ENCODE measurements at places on chromosomes 5 and 9. TPM values are rescaled to one million over a fixed set of nuclear protein-coding genes. Genes with fewer than 3 reads are reported as not detected.
A peak's percentile ranks its signal among the peaks of the same experiment; 100 is the strongest.

The FAM169A gene
- total RNA-seq = 1.0 TPM

- peaks cover 35% of the 10 kb centered on the region for H3K4me1 ChIP-seq
- H3K36me3 ChIP-seq = peaks cover 6% of the 10 kb centered on the region
- peak overlapping the region; percentile 59 for H3K27ac ChIP-seq
- DNase-seq = no peak
- H3K27me3 ChIP-seq = no peaks in the 10 kb centered on the region
These were observed 147.5 kb upstream of the RUSC2 start for GRCh38 chr9:35342221-35342958.

DNA sequence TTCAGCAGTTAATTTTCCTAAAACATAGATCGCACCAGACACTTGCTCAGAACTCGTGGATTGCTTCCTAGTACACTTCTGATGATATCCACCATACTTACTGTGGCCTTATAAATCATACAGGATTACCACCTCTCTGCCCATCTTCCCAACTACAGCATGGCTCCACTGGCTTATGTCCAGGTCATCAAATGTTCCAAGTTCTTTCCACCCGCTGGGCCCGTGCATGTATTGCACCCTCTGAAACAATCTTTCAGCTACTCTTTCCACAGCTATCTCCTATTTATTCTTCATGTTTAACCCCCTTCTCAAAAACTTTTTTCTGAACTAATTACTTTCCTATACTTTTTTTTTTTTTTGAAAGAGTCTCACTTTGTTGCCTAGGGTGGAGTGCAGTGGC is 18.5 kb downstream of the FBXW2 start:
- H3K27ac ChIP-seq = no peak overlapping the region
- no peak overlapping the region for H3K4me3 ChIP-seq
- no peak for DNase-seq

The CARD6 gene
- 17.6 TPM for total RNA-seq

GRCh38 chr9:89766991-89767390 is 162.2 kb downstream of the GADD45G start:
- H3K4me3 ChIP-seq = no peak overlapping the region
- H3K36me3 ChIP-seq = no peaks in the 10 kb centered on the region

The PTGS1 gene
- 5.0 TPM for total RNA-seq

- no peak for DNase-seq
- H3K27me3 ChIP-seq = no peaks in the 10 kb centered on the region
- H3K4me1 ChIP-seq = no peaks in the 10 kb centered on the region
- no peaks in the 10 kb centered on the region for H3K36me3 ChIP-seq
- H3K4me3 ChIP-seq = no peak overlapping the region
- H3K27ac ChIP-seq = no peak overlapping the region
These were observed 30.4 kb upstream of the FCN1 start for GRCh38 chr9:134948149-134948548.

The CMYA5 gene
- 1.4 TPM for total RNA-seq

DNA sequence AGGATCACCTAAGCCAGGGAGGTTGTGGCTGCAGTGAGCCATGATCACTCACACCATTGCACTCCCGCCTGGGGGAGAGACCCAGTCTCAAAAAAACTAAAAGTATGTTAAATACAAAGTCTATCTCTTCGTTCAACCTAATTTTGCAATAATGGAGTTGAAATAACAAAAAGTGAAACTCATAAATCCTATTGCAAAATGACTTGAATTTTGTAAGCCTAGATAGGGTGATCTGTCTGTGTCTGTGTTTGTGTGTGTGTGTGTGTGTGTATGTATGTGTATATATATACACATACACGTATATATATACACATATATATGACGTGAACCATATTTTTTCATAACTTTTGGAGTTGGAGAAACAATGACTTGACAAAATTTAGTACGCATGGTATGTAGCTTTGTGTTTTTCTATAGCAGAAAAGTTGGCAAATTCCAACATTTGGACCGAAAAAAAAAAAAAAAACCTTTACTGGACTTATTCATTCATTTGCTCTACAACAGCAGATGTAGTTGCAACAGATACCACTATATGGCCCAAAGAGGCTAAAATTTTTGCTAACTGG is 76.9 kb upstream of the CDH6 start:
- H3K4me3 ChIP-seq = no peak overlapping the region
- no peaks in the 10 kb centered on the region for H3K4me1 ChIP-seq
- no peaks in the 10 kb centered on the region for H3K27me3 ChIP-seq
- no peak for DNase-seq
- no peaks in the 10 kb centered on the region for H3K36me3 ChIP-seq
- no peak overlapping the region for H3K27ac ChIP-seq

- DNase-seq = no peak
- no peak overlapping the region for H3K4me3 ChIP-seq
- H3K27ac ChIP-seq = no peak overlapping the region
- H3K36me3 ChIP-seq = no peaks in the 10 kb centered on the region
- no peaks in the 10 kb centered on the region for H3K4me1 ChIP-seq
These were observed 300.9 kb downstream of the MRPS30 start for GRCh38 chr5:45109636-45110035.

GRCh38 chr5:57685516-57686255 is 203.1 kb upstream of the ACTBL2 start:
- no peaks in the 10 kb centered on the region for H3K4me1 ChIP-seq
- H3K36me3 ChIP-seq = no peaks in the 10 kb centered on the region
- no peak overlapping the region for H3K27ac ChIP-seq
- no peaks in the 10 kb centered on the region for H3K27me3 ChIP-seq

DNA sequence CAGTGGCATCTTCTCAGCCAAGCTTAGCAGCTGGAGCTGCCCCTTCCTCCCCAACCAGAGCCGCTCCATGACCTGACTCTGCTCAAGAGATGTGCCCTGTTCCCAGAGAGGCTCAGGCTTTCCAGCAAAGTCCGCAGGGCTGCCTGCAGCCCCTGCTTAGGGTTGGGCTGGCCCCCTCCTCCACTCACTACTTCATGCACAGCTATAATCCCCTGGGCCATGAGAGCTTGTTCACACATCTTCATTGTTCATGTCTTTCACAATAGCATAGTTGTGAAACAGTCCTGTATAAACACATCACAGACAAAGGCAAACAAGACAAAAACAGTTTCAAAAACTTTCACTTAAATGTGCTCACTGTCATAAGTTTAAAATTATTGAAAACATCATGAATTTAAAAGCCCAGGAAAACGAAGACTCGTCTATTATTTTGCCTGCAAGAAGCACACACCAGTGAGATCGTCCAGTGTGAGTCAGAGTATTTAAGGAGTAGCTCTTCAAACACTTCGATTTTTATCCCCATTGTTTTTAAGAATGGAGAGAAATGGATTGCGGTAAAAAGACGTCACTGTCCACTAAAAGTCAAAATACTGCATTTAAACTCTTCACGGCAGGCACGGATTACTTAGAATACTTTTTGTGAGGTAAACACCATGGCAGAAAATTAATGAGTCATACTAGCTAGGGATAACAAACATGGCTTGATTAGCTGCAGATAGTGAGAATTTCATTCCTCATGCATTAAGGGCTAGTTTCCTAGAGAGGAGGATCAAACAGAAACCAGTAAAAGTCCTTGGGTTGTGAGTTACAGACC is 40.7 kb upstream of the S1PR3 start:
- peaks cover 8% of the 10 kb centered on the region for H3K4me1 ChIP-seq
- no peaks in the 10 kb centered on the region for H3K27me3 ChIP-seq
- H3K4me3 ChIP-seq = no peak overlapping the region
- H3K36me3 ChIP-seq = no peaks in the 10 kb centered on the region
- no peak for DNase-seq

DNA sequence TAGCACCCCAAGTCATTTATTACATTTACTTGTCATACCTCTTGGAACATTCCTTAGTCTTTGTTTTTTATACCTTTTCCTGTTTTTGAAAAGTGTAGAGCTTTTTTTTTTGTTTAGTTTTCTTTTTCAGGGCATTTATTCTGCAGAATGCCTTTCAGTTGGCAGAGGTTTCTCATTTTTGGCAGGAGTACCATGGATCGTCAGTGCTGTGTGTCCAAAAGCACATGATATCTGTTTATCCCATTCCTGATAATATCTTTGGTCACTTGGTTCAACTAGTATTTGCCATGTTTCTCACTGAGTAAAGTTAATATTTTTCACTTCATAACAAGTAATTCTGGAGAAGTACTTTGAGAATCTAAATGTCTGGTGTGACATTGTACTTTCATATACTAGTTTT is 10.7 kb downstream of the OGN start:
- H3K4me1 ChIP-seq = no peaks in the 10 kb centered on the region
- H3K27me3 ChIP-seq = no peaks in the 10 kb centered on the region
- DNase-seq = no peak

- H3K4me1 ChIP-seq = peaks cover 19% of the 10 kb centered on the region
- DNase-seq = no peak
- no peak overlapping the region for H3K27ac ChIP-seq
- H3K27me3 ChIP-seq = no peaks in the 10 kb centered on the region
These were observed 55.1 kb downstream of the MEGF9 start for GRCh38 chr9:120659209-120659608.

The BAAT gene
- total RNA-seq = not detected

GRCh38 chr9:70924895-70925547 is 196.4 kb downstream of the TRPM3 start:
- H3K4me1 ChIP-seq = no peaks in the 10 kb centered on the region
- H3K4me3 ChIP-seq = no peak overlapping the region
- no peak overlapping the region for H3K27ac ChIP-seq
- DNase-seq = peak; percentile 47
- H3K27me3 ChIP-seq = no peaks in the 10 kb centered on the region

DNA sequence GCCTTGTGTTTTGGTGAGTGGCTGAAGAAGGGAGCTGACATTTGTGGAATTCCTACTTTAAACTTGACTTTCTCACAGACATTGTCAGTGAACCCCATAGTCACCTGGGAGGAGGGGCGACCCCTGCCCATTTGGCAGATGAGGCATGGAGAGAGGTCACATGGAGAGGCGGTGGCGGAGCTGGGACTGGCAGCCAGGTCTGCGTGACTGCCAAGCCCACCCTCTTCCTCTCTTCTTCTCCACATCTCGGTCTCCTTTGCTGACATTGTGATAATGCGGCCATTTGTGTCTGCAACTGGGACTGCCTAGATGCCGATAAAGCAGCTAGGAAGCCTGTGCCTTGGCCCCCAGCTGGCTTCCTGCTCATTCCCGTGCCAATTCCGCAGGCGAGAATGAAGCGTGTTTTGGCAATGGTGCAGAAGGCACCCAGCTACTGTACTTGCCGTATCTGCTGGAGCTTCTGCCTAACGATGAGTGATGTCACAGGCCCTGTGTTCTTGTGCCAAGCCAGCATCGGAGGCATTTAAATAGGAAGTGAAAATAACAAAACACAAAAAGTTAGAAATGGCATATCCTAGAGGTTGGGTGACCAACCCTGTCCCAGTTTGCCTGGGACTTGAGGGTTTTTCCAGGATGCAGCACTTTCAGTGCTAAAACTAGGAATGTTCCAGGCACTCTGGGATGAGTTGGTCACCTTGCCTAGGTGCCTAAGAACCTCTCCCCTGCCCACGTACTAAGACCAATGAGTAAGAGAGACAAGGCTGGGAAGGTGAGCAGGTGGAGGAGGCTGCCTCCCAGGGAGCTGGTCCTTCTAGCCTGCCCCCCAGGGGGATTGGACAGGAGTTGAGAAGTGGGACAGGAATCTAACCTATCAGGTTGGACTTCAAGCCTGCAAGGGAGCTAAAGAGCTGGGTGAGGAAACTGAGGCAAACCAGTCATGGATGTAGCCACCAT is 23.6 kb downstream of the OLFML2A start:
- no peak overlapping the region for H3K4me3 ChIP-seq
- no peaks in the 10 kb centered on the region for H3K36me3 ChIP-seq
- no peaks in the 10 kb centered on the region for H3K27me3 ChIP-seq
- DNase-seq = peak; percentile 56
- H3K27ac ChIP-seq = no peak overlapping the region
- H3K4me1 ChIP-seq = peaks cover 39% of the 10 kb centered on the region

- no peaks in the 10 kb centered on the region for H3K36me3 ChIP-seq
- no peak overlapping the region for H3K4me3 ChIP-seq
- H3K27me3 ChIP-seq = no peaks in the 10 kb centered on the region
- H3K27ac ChIP-seq = no peak overlapping the region
- H3K4me1 ChIP-seq = no peaks in the 10 kb centered on the region
These were observed 97.1 kb upstream of the CDH6 start for GRCh38 chr5:31096238-31096865.

The UBE2QL1 gene
- not detected for total RNA-seq

DNA sequence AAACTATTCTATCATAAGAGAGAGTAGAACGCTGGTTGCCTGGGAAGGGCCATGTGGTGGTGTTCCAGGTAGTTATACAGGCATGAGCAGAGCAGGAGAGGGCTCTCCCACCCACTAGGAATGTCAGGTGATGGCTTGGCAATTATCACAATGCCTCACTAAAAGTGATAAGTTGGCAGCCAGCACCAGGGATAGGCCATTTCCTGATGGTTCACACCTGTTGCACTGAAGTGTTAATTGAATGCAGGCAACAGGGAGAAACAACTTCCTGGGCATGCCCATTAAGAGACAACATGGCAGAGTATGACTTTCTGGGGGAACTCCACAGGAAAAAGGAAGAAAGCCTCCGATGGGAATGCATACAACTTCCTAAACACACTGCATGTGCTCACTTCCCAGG is 593.2 kb downstream of the ELAVL2 start:
- no peaks in the 10 kb centered on the region for H3K4me1 ChIP-seq
- no peak for DNase-seq
- no peak overlapping the region for H3K4me3 ChIP-seq
- no peak overlapping the region for H3K27ac ChIP-seq
- no peaks in the 10 kb centered on the region for H3K27me3 ChIP-seq
- H3K36me3 ChIP-seq = no peaks in the 10 kb centered on the region

DNA sequence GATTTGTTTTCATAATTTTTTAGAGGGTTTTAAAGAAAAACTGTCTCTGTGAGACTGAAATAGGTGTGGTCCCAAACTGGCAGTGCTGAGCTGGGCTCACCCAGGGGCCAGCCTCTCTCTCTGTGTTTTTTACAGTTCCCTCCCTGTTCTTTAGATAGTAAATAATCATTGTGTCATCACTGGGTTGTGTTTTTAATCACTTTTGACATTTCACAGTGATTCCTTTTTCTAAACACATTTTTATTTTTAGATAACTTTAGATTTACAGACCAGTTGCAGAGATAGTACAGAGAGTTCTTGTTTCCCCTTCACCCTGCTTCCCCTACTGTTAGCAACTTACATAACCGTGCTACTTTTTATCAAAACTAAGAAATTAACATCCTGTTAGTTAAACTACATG is 44.4 kb downstream of the MAP1B start:
- no peaks in the 10 kb centered on the region for H3K4me1 ChIP-seq
- no peaks in the 10 kb centered on the region for H3K27me3 ChIP-seq
- H3K27ac ChIP-seq = no peak overlapping the region
- no peak for DNase-seq

DNA sequence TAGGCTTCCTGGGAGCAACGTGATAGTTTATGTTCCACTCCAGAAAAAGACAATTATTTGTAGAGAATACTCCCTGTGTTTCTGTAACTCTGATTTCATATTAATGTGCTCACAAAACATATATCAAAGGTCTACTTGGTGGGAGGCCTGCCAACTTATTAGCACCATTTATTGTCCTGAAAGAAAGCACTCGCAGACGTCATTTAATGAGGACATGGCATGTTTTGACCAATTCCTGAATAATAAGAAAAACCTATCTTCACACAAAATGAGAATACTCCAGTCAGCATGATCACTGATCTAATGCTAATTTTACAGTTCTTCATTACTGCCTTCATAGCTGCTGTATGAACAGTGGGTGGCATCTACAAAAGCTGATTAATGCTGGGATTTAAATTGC is 46.4 kb upstream of the RASEF start:
- H3K27me3 ChIP-seq = no peaks in the 10 kb centered on the region
- H3K4me3 ChIP-seq = no peak overlapping the region
- DNase-seq = no peak
- no peaks in the 10 kb centered on the region for H3K4me1 ChIP-seq
- no peak overlapping the region for H3K27ac ChIP-seq

Measured in upper lobe of left lung (tissue), 6 donors.